CD8-positive, alpha-beta memory T cell (primary cell): ENCODE measurements at places on chromosomes 12 and 14.

DNA sequence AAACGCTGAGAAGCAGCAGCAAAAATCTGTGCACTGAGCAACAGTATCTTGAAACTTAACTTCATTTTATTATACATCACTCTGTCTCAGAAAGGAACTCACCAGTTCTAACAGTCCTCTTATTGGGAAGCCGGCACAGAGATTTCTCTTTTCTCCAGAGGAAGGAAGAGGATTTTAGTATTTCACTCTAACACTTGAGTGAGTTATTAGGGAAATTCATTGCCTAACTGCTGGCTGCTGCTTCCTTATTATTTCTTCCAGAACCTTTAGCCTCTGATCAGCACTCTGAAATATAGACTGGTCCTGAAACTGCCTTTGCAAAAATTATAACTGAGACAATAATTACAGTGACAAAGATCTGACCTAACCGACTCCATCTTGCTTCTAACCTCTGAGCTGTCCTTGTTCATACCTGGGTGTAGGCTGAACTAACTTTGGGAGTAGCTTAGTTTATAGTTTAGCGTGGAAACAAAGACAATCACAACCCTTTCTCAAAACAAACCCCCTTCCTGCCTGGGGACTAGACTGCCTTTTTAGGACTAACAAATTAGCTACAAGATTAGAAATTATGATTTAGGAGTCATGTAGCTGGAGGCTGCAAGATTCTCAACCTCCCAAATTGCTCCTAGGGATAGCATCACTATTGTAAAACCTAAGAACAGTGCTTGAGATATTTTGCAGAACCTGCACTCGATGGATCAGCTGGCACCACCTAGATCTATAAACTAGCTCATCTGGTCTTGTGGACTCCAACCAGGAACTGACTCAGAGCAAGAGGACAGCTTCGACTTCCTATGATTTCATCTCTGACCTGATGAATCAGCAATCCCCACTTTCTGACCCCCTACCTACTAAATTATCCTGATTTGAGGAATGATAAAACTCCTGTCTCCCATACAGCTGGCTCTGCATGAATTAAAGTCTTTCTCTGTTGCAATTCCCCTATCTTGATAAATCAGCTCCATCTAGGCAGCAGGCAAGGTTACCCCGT lies 117.5 kb downstream of the DYRK2 start:
- no peak for DNase-seq

- DNase-seq: no peak
These were observed 86.5 kb upstream of the CEP83 start for GRCh38 chr12:94545935-94546771.

DNA sequence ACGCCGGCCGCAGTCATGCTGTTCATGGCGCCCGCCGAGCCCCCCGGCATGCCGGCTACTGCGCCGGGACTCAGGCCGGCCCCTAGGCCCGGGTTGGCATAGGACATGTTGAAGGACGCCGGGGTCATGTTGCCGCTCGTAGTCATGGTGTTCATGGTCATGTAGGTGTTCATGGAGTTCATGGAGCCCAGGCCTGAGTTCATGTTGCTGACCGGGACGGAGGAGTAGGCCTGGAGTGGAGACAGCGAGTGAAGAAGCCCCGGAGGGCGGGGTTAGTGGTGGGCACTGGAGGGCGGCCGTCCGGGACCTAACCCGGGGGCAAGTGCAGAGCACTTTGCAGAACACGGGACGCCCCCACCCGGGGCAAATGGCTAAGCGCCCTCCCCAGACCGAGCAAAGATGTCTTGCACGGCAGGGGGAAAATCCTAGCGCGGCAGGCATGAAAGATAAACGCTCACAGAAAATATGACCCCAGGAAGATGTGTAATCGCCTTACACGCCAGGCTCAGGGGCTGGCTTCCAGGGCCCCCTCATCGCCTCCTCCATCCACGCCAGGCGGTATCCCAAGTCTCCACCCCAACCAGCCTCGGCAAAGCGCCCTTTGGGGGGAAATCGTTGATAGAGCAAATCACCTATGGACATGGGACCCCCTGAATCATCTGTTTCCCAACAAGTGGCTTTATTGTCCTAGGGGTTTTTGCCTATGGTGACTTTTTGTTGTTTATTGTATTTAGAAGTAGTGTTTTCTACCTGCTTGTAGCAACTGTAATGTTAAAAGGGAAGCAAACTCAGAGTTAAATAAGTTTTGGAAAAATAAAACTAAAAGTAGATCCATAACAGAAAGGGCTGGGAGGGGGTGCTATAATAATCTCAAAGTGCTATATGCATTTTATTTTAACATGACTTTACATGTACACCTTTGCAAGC lies 2.3 kb downstream of the FOXA1 start:
- no peak for DNase-seq

- DNase-seq: no peak
These were observed 490.9 kb upstream of the TBX3 start for GRCh38 chr12:115174920-115175319.

- DNase-seq: no peak
These were observed 85.4 kb downstream of the PTCSC3 start for GRCh38 chr14:36091096-36091495.

DNA sequence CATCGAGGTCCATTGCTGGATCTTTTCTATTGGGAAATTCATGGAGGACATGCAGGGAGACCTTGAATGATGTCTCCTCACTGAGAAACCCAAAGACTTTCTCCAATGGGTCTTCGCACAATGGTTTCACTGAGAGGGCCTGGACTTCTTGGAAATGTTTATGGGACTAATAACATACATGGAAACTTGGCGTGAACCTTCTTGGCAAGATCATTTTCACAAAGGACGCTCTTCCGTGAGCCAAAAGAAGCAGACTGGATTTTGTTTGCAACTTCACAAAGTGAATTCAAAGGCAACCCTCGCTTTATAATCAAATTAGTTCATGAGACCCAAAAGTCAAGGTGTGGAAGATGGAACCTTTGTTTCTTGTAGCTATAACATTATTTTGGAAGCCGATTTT lies 154.4 kb downstream of the TMEM132C start:
- DNase-seq: no peak

GRCh38 chr14:53748691-53749090 lies 207.9 kb downstream of the BMP4 start:
- no peak for DNase-seq

DNA sequence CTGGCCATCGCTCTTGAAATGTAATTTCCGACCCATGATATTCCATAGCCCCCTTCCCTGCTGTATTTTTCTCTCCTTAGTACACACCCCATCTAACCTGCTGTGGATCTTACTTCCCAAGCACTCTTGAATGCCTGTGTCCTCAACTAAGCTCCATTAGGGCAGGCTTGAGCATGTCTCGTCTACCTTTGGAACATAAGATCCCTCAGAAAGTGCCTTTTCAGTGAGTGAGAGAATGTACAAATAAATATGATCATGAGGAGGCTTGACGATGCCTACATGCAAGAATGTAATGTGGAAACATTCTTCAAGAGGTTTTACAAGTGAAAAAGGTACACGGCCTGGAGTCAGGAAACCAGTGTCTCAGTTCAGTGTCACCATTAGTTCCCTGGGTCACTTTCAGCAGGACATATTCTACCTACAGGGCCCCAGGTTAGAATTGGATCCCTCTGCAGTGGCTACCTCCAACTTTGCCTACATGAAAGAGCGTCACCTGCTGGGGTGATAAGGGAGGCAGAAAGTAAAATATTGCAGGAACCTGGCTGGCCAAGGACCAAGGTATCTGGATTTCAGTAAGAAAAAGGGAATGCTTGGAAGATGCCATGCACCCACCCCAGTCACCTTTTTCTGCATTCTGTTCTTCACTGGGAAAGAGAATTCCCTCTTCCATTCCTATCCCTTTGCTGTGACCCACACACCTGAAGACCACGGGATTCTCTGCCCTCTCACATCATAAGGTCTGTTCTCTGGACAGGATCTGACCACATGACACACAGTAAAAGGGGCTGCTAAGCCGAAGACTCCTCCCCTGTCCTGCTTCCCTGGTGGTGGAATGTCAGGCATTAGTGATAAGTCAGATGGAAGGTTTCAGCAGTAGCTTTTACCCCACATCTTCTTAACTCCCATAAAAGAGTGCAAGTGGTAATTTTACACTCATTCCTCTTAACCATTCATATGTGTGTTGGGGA lies 24.6 kb upstream of the SERPINA1 start:
- no peak for DNase-seq

DNA sequence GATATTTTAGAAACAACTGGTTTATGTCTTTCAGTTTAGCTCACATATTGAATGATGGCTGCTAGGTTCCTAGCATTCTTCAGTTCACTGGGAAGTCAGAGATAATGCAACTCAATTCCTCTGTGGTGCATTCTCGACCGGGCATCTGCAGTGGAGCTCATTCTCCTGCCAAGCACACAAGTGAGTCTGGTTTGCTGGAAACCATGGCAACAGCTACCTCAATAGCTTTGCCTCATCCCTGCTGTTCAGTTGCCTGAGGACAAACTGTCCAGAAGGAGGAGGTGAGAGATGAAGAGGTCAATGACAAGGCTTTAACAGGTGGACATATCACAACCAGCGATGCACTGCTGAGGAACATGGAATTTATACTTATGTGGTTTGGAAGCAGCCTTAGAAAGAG lies 816.9 kb downstream of the AACS start:
- no peak for DNase-seq

DNA sequence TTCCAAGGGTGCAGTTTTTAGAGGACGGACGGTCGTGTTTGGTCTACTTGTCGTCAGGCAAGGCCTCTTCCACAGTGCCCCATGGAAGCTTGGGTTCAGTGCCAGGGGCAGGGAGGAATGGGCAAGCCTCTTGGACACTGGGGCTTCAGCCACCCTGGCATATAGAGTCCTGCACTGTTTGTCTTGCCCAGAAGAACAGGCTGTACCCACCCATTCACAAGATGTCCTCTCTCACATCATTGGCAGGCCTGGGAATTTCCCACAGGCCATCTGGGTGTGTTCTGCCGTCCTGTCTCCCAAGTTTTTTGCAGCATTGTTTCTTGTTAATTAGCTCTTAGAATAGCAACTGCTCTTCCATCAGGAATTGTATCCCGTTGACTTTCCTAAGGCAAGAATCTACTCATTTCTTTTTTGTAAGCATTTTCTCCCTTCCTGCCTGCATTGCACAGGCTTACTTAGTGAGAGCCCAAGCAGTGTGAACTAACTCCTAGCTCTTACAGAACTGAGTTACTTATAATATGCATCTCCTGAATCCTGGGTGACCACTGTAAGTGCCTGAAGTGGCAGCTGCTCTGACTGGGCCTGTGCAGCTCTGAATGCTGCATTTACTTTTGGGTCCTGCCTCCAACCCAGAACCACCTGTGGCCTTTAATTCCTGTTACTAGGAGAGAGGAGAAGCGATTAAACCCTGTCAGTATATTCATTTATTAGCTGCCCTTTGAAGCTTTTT lies 149.4 kb upstream of the HIF1A start:
- DNase-seq: no peak

DNA sequence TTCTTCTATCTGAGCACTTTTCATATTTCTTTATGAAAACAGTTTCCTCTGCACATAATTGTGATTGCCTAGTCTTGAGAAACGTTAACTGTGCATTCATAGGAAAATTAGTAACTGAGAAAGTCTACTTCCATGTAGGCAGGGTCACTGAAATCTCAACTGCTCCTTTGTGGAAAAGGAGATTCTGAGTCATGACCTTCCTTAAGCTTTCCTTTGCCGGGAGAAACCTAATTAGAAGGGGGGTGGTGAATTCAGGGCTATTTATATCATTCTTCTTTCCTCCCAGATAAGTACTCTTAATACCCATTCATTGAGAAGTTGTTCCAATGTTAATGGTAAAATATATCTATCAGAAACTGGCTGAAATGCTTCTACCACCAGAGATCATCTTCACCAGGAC lies 751.0 kb upstream of the TMEM132C start:
- no peak for DNase-seq

DNA sequence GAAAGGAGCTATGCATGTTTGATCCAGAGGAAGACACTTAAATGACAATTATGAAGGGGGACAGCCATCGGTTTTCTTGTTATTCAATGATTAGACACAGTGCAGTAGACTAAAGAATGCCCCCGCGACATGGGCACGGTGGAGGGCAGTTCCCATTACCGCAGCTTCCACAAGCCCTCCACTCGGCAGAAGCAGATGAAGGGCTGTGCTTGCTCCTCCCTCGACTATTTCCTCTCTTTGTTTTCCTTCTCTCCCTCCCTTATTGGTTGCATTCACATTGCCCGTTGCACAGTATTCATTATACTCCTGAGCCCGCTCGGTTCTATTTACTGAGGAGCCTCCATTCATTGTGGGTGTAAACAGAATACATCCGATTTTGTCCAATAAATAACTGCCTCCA lies 138.8 kb upstream of the RASSF8 start:
- no peak for DNase-seq

GRCh38 chr12:1908758-1909157 lies 9.7 kb downstream of the CACNA2D4 start:
- no peak for DNase-seq

- DNase-seq: no peak
These were observed 59.4 kb downstream of the ZNF664 start for GRCh38 chr12:124032265-124032886.

GRCh38 chr12:110585231-110585799 lies 2.2 kb upstream of the PPTC7 start:
- DNase-seq: no peak

- no peak for DNase-seq
These were observed 723.4 kb upstream of the MDGA2 start for GRCh38 chr14:48398675-48399282.

- DNase-seq: no peak
These were observed 119.2 kb downstream of the SLC2A13 start for GRCh38 chr12:39986674-39987073.

DNA sequence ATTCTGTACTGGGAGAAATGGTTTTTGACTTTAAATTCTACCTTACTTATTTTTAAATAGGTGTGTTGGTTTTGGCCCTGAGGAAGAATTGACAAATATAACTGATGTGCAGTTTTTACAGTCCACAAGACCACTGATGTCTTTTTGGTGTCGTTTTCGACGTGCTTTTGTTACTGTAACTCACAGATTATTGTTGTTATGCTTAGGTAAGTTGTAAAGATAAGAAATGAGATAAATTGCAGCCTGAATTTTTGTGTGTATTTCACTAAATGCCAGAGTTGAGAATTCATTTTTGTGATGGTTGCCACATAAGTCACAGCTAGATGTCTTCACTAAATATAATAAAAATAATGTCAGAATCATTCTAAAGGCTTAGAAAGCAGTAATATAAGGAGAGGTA lies 39.9 kb upstream of the MSRB3 start:
- DNase-seq: no peak

DNA sequence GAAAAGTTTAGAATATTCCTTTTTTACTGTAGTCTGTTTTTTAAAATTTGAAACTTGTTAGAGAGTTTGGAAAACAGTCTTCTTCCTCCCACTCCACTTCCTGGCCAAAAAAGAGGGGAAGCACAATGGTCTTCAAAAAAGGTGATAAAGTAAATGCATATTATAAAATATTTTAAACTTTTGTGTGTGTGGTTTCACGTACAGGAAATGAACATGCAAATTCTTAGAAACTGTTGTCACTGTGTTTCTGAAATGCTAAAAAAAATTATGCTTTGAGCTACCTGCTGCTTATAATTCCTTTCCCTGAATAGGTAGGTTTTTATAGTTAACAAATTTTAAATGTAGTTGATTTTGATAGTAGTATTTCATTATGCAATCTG lies 2.9 kb downstream of the FGFR1OP2 start:
- DNase-seq: peak; percentile 14

- peak; percentile 37 for DNase-seq
These were observed 94.9 kb downstream of the DUSP16 start for GRCh38 chr12:12467688-12468261.

- no peak for DNase-seq
These were observed 13.7 kb downstream of the TRMT61A start for GRCh38 chr14:103542605-103543088.

- DNase-seq: no peak
These were observed 351.2 kb downstream of the SLC6A15 start for GRCh38 chr12:84561351-84561750.

GRCh38 chr12:94207849-94208621 lies 59.7 kb downstream of the PLXNC1 start:
- peak; percentile 45 for DNase-seq
